ENCODE measurements at places on chromosomes 7 and 10. TPM values are rescaled to one million over a fixed set of nuclear protein-coding genes. Genes with fewer than 3 reads are reported as not detected.

DNA sequence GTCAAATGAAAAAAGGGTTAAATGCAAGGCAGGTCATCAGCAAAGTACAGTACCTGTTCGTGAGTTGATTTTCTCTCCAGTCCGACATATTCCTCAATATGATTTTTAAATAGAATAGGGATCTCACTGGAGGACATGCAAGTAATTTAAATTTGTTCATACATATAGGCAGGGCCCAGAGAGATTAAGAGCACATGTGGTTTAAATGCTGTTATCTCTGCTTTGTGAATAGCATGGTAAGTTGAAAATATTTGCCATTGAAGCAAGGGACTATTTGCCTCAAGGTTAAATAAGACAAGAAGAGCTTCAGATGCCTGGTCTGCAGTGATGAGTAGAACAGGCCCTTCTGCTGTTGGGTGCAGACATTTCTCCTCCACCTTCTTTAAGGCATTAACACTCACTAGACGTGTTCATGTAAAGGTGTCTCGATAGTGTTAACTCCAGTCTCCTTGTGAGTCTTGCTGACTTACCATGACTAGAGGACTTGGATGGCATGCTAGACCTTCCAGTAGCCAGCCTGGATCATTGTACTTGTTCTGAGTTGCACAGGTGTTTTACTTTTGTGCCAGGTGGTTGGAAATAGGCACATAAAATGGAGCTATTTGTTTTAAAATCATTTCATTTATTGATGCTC is 15.6 kb upstream of the AKR1C3 start:
- no peak for DNase-seq

DNA sequence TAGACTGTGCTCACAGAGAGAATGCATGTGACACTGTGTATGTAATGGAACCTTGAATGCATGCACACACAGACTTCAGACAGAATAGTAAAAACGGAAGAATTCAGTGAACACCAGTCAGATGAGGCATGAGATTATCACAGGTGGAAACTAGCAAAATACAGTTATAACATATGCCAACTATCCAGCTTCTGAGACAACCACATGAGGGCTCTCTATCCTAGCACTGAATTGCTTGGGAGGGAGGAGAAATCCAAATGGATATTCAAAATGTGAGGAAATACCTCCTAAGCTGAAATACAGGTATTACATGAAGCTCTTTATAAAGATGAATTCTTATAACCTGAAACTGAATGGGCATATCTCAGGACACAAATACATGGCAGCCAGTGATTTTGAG is 30.6 kb downstream of the GARS1 start:
- no peak for DNase-seq

DNA sequence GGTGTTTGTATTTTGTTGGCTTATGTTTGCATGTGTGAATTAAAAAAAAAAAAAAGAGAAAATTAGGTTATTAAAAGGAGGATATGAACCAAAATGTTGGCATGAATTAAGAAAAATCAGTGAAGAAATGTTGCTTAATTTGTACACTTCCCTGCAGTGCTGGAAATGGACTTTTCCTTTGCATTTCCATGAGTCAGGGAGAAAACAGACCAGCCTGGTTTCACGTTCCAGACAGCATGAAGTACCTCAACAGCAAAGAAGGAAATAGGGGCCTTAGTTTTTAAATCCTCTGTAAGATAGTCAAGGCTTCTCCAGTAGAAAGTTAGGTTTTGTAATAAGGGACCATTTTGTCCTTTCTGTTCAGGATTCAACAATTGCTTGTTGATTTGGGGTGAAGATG is 159.7 kb downstream of the CELF2 start:
- no peak for DNase-seq

GRCh38 chr10:101358706-101359300 is 4.8 kb downstream of the BTRC start:
- peak; percentile 95 for DNase-seq

Gene AKR1C8
- not detected for total RNA-seq

Gene SMIM30
- 51.7 TPM for total RNA-seq

DNA sequence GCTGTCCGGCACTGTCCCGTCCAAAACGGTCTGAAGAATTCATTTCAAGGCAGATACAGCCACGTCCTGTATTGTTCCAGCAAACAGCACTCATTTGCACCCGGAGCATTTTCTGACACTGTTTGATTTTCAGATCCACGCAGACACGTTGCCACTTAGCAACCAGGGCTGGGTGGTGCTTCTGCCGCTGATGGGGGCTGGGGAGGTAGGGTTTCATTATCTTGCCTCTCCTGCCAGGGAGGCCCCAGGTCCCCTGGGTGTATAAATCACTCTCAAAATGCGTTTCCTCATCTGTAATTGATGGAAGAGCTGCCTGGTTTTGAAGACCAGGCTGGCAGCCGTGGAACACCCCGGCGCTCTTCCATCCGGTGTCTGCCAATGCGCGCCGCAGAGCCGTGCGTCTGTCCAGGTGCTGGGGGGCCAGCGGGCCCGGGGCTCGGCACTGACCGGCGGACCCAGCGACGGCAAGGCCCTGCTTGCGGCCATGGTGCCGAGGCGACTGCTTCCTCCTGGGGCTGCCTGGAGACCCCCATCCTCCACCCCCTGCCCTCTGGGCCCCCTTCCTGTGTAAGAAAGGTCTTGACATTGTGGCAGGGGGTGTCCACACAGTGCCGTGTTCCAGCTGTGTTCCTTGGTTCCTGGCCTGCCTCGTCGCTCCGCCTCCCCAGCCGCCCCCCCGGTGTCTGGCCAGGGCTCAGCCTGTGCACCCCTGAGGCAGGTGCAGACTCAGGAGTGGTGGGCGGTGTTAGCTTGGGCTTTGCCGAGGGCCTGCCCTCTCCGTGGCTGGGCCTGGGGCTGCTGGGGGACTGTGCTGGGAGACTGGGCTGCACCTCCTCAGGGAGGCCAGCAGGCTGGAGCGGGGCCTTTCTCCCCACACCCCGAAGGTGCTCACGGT is 16.6 kb downstream of the ADGRA1 start:
- no peak for DNase-seq

DNA sequence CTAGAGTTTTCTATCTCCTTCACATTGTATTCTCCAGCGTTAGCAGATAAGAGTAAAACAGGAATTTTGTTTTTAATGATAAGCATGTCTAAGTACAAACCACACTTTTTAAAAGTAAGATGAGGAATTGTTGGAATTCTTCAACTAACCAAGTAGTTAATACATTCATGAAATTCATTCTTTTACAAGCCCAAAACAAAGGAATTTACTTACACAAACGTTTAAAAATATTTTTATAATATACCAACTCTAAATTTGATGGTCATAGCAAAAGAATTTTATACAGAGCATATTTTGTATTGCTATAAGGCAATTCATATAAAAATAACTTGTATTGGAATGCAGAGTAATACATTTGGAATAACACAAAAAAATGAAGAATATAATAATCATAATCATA is 51.3 kb downstream of the TWIST1 start:
- DNase-seq = peak; percentile 17

DNA sequence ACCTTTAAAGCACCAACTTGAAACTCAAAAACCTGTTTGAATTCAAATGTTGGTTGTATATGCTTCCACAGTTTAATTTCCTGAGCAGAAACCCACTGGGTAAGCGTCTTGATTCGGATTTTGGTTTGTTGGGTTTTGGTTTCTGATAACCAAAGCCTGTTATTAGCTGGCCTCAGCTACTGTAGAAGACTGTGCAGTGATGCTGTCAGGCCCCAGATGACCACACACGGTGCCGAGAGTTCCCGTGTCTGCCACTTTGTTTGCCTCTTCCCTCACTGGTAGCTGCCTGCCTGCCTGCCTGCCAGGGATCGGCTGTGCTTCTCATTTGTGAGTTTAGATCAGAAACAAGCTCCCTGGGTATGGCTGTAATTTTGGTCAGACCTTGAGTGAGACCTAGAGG is 5.6 kb downstream of the MDH2 start:
- no peak for DNase-seq
